ENCODE measurements at places on chromosomes 13 and 19.
A peak's percentile ranks its signal among the peaks of the same experiment; 100 is the strongest.

DNA sequence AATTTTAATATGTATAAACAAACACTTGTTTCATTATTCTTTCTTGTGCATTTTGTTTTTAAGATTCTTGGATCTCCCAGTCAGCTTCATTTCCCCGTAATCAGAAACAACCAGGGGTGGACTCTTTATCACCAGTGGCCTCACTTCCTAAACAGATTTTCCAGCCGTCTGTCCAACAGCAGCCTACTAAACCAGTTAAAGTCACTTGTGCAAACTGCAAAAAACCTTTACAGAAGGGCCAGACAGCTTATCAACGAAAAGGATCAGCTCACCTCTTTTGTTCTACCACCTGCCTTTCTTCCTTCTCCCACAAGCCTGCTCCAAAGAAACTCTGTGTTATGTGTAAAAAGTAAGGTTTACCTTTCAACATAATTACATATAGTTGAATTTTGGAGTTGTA, 44.3 kb downstream of the ZMYM2 start:
- no peak for DNase-seq

DNA sequence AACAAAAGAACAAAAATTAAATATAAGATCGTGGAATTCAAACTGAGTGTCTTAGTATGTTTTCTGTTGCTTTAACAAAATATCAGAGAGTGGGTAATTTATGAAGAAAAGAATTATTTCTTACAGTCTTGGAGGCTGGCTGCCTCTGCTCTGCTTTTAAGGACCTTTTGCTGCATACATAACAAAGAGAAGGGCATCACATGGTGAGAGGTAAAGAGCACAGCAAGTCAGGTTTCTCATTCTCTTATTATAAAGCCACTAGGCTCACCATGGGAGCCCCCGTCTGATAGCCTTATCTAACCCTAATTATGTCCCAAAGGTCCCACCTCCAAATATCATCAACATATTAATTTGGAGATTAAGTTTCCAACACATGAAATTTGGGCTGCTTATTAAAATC, 231.3 kb downstream of the SLITRK6 start:
- no peak for DNase-seq

- DNase-seq = peak; percentile 76
Measured at GRCh38 chr19:39679791-39680168, 24.1 kb downstream of the LGALS16 start.

GRCh38 chr13:37918751-37919150, 49.2 kb upstream of the TRPC4 start:
- DNase-seq = no peak

- DNase-seq = no peak
Measured at GRCh38 chr19:57050863-57051262, 68.9 kb upstream of the USP29 start.

DNA sequence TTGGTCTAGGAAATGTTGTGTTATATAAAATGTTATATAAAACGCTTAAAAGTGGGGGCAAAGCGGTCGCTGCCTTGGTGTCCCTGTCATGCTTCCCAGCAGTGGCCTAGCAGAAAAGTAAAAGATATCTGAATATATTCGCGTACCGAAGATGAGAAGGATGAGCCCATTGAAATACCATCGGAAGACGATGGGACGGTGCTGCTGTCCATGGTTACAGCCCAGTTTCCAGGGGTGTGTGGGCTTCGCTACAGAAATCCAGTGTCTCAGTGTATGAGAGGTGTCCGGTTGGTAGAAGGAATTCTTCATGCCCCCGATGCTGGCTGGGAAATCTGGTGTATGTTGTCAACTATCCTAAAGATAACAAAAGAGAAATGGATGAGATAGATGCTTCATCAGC, 110.9 kb upstream of the DIAPH3 start:
- DNase-seq = no peak

DNA sequence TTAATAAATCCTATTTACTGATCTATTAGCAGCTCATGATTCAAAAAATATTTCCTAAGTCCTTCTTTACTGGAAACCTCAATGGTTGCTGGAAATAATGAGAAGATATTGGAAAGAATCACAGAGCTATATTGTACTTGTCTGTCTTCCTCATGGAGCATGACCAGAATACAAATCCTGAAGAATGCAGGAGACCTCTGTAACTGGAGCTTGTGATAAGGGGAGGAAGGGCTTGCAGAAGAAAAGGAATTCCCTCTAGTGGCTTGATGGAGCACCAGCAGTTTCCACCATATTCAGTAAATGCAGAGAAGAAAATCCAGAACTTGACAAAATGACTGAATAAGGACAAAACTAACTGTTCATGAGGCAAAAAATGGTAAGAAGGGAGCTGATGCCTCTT, 1333.1 kb downstream of the EFNB2 start:
- DNase-seq = no peak

DNA sequence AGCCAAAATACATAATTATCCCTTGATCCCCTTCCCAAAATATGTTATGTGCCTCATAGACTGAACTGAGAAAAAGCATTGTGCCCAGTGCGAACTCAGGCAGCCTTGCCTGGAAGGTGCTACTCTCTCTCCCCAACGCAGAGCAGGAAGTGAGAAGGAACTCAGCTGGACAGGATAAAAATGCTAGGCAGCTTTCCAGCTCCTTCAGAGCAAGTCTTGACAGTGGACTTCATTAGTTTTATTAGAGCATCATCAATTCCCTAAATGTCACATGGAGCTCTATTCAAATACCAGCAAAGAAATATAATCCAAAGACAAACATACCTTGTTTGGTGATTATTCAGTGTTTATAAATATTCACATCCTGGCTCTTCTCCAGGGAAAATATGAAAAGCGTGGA, 202.4 kb downstream of the RFC3 start:
- no peak for DNase-seq

GRCh38 chr13:48656608-48657007, 2.9 kb downstream of the CYSLTR2 start:
- DNase-seq = no peak

DNA sequence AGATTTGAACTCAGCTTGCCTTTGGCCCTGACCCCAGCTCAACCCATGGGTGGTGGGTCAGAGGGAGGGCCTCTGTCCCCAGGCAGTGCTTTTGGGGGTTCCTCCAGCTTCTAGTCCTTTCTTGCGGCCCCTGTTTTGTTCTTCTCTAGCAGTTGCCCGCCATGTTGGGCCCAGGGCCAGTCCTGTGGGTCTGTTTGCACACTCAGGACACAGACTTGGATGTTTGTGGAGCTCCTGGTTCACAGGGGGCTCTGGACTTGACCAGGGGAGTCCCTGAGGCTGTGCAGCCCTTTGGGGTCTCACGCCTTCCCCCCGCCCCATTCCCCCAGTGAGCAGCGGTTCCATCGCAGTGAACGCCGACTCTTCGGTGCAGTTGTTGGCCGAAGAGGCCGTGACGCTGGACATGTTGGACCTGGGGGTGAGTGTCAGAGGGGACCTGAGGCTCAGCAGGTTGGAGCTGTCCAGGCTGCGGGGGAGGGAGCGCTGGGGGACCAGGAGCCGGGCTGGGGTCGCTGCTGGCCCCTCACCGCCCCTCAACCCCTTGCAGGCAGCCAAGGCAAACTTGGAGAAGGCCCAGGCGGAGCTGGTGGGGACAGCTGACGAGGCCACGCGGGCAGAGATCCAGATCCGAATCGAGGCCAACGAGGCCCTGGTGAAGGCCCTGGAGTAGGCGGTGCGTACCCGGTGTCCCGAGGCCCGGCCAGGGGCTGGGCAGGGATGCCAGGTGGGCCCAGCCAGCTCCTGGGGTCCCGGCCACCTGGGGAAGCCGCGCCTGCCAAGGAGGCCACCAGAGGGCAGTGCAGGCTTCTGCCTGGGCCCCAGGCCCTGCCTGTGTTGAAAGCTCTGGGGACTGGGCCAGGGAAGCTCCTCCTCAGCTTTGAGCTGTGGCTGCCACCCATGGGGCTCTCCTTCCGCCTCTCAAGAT, 2.5 kb downstream of the ATP5F1D start:
- DNase-seq = peak; percentile 88

GRCh38 chr19:50710094-50710493, 9.5 kb downstream of the SHANK1 start:
- no peak for DNase-seq

DNA sequence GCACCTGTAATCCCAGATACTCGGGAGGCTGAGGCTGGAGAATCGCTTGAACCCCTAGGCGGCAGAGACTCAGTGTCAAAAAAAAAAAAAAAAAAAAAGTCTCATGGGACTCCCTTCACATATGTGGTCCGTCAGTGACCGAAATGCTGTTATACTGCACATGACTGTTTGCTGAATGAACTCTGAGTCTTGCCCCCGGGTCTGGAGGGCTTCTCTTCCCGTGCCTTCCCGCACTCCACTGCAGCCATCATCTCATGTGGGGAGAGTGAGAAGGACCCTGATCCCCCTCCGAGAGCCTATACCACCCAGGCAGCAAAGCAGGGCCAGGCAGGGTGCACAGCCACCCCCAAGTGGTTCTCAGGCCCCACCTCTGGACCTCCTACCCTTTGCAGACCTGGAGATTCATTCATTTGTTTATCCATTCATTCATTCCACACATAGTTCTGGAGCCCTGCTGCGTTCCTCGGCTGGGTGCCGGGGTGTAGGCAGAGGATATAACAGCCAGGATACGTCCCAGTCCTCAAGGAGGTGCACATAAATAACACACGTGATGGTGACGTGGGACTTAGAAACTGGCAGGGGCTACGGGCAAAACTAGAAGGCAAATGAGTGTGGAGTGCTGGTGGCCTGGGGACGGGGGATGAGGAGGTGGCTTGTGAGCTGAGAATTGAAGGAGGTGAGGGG, 14.2 kb downstream of the NDUFA11 start:
- no peak for DNase-seq

- DNase-seq = no peak
Measured at GRCh38 chr13:26112843-26113242, 61.0 kb upstream of the SHISA2 start.

DNA sequence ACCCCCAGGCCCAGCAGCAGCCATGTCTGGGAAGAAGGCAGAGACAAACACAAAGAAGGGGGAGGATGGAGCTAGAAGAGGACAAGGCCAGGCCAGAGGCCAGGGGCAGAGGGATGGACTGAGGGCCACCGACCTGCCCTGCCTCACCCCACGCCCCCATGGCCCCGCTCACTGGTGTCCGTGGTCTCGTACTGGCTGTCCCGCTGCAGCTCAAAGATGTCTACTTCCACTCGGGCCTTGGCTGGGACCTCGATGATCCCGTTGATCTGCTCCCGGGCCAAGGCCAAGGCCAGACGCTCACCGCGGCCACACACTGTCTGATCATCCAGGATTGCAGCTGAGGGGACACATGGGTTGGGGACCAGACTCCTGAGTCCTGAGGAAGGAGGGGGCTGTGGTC, 5.0 kb downstream of the GRIK5 start:
- no peak for DNase-seq

DNA sequence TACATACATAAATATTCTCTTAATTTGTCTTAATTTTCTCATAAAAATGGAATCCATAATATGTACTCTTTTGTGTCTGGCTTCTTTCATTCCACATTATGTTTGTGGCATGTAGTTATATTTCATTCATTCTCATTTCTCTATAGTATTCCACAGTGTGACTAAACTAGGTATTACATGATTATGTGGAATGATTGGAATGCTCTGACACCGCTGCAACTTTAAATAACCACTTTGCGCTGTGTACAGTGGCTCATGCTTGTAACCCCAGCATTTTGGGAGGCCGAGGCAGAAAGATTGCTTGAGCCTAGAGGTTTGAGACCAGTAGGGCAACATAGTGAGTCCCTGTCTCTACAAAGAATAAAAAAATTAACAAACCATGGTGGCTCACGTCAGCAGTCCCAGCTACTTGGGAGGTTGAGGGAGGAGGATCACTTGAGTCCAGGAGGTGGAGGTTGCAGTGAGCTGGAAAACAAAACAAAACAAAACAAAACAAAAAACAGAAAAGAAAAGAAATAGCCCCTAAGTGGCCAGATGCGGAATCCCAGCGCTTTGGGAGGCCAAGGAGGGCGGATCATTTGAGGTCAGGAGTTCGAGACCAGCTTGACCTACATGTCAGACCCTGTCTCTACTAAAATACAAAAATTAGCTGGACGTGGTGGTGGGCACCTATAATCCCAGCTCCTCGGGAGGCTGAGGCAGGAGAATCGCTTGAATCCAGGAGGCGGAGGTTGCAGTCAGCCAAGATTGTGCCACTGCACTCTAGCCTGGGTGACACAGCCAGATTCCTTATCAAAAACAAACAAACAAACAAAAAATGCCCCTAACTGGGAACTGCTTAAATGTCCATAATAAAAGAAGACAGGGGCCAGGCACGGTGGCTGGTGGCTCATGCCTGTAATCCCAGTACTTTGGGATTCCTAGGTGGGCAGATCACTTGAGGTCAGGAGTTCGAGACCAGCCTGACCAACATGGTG, 8.0 kb upstream of the SAE1 start:
- no peak for DNase-seq

DNA sequence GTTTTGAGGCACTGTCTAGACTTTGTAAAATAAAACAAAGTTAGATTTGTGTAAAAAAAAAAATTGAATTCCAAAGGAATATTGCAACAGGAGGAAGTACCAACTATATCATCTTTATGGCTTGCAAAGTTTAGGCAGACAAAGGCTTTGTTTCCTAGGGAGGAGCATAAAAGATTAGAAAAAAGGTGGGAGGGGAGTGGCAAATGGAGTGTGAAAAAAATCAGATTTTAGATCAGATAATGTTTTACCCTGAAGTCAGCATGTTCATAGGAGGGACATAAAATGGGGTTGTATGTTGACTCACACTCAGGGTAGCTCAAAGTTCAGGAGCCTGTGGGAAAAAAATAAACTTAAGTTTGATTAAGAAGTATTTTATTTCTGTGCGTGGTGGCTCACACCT, 3.7 kb downstream of the ZNF85 start:
- no peak for DNase-seq

- DNase-seq = no peak
Measured at GRCh38 chr13:34151885-34152284, 333.9 kb downstream of the RFC3 start.

GRCh38 chr13:112710855-112711527, 21.2 kb downstream of the ATP11A start:
- DNase-seq = no peak

GRCh38 chr13:65500481-65500880, 1729.7 kb downstream of the PCDH9 start:
- DNase-seq = no peak

DNA sequence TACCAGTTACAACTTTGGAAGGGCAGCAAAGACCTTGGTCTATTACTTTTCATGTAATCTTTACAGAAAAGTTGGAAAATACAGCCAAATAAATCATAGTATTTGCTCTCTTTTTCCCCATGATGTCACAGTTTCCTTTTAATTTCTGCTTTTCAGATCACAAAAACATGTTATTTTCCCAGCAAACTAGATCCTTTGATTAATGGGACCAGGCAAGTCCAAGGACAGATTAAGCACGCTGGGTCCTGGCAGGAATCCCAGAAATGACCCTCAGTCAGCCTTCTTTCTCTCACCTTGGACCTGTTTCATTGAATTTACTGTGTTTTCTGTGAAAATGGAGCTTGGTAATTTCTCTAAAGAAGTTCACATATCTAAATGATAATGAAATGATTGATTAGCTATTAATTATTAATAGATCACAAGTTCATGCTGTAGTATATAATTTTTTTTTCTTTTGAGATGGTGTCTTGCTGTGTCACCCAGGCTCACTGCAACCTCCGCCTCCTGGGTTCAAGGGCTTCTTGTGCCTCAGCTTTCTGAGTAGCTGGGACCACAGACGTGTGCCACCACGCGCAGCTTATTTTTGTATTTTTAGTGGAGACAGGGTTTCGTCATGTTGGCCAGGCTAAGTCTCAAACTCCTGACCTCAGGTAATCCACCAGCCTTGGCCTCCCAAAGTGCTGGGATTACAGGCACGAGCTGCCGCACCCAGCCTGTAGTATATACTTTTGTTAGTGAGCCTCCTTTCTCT, 16.0 kb downstream of the SPATA13 start:
- no peak for DNase-seq

GRCh38 chr19:12825254-12826131, 8.9 kb downstream of the RTBDN start:
- peak; percentile 54 for DNase-seq

GRCh38 chr19:4425537-4425936, 23.1 kb downstream of the CHAF1A start:
- no peak for DNase-seq

Measured in activated CD4-positive, alpha-beta T cell treated with anti-CD3 and anti-CD28 coated beads for 48 hours (primary cell).